CD14-positive monocyte (primary cell): ENCODE measurements at places on chromosomes 13 and 19.

DNA sequence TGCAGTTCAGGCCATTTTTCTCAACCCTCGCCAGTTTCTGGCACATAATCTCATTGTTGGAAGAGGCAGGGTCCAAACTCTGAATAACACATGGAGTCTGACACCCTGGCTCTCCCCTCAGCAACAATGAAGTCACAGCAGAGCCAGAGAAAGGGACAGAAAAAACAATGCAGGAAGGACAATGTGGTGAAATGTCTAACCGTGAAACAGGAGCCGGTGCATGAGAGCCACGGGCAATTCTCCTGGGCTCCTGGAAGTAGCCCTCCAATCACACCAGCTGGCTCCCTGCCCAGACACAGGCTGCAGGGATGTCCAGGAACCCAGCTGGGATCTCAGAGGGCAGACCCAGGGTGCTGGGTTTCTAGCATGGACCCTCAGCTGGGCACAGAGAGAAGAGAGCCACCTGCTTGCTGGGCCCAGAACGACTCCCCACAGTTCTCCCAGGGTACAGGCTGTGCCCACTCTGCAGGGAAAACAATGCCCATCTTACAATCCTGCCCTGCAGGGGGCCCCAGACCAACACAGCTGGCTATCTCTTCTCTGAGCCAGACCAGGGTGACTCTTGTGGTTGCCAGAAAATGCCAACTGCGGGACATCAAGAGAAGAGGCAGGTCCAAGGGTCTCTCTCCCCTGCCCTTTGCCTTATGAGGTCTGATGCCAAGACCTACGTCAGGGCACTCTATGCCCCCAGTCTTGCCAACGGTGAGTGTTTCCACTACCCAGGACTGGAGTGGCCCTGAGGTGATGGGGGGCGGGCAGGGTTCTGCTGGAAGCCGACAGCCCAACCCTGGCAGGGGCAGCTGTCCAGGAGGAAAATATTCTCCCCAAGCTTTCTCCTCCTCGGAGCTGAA is 64.5 kb downstream of the CEBPG start:
- no peak for DNase-seq

GRCh38 chr19:54029301-54029700 is 34.4 kb downstream of the VSTM1 start:
- peak; percentile 61 for DNase-seq

- no peak for DNase-seq
These were observed 5.7 kb upstream of the LGALS14 start for GRCh38 chr19:39698535-39698934.

DNA sequence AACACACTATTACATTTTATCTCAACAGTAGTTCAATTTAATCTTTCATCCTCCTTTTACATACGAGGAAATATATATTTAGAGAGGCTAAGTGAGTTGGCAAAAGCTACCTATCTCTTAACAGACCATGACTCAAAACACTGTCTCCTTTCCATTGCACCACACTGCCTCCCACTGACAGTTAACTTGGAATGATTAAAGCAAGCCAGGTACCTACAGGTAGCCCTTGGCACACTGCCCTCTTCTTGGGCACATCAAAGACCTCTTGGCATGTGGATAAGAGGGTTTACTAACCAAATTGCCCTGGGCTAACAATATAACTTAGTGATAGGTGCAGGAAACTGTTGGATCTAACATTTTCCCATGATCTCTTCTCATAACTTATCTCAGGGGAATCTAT is 1.8 kb downstream of the ABHD13 start:
- no peak for DNase-seq
